Hypothalamus (tissue), 51 donors: ENCODE measurements at places on chromosomes 1 and 21.

GRCh38 chr1:229409616-229410369, 24.1 kb downstream of the ACTA1 start:
- DNase-seq, result no peak

GRCh38 chr1:239803781-239804180, 287.9 kb upstream of the FMN2 start:
- DNase-seq, result no peak

DNA sequence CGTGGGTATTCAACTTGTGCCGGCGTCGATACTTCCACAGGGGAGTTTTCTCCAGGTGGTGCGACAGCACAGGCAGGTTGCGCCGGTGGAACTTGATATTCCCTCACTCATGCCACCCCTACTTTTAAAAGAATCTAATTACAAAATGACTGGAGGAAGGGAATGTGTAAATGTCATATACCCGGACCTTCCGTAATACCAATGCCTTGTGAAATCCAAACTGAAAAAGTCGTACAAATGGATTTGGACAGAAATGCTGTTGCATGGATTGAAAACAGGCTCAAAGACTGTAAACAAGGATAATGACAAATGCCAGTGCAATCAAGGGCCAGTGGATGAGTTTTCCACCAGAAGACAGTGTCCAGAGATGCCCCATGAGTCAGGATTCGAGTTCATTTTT, 235.3 kb upstream of the USP25 start:
- DNase-seq, result no peak

DNA sequence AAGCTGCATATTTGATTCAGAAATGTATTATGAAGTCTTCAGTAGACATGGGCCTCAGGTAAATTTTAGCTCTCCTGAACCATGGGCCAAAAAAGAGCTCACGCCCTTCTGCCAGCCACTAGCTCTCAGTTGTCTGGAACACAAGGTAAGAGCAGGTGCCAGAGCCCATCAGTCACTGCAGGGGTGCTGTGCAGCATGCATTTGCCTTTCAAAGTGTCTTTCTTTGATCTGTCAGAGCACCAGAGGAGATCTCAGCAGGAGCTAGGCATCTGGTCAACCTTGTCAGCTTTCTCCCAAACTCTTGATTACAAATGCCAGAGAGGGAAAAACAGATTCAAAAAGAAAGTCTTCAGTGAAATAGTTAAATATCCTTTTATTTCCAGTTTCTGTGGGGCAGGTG, 332.3 kb downstream of the COL11A1 start:
- DNase-seq, result no peak

- peak; percentile 73 for DNase-seq
Measured at GRCh38 chr1:54547601-54548388, at the start of gene ACOT11. Gene ACOT11, plus strand, starts transcription at chr1:54548228. Its CDS starts 82 bp downstream, at chr1:54548310.

DNA sequence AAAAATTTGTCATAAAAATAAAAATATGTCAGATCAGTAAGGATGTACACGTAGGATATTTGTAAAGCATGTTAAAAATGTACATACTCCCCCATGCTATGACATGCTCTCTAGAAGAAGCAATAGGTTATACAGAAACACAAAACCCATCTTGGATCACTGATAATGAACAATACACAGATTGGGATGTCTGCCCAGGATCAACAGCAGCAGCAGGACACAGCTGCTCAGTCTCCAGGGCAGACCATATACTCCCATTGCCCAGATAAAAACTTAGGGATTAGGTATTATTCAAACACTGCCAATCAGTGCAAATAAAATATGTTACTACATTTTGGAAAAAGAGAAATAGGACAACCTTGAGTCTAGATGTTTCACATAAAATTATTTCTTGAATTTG, 39.0 kb downstream of the DAB1 start:
- DNase-seq, result no peak

- DNase-seq, result no peak
Measured at GRCh38 chr1:89939693-89940438, 55.0 kb upstream of the ZNF326 start.

DNA sequence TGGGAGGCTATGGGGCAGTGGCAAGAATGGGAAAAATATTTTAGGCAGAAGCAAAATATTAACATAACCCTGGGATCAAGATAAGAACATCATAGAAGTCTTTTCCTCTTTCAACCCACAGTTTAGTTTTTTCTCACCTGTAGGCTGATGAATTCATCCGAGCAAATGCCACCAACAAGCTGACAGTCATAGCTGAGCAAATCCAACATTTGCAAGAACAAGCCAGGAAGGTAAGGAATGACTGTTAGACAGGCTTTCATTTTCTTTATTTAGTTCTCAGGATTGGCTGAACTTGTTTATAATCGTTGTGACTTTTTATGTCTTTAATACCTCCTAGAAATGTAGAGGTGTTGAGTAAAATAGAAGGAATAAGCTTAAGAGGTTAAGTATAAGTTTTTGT, 6.4 kb downstream of the C1orf50 start:
- no peak for DNase-seq

DNA sequence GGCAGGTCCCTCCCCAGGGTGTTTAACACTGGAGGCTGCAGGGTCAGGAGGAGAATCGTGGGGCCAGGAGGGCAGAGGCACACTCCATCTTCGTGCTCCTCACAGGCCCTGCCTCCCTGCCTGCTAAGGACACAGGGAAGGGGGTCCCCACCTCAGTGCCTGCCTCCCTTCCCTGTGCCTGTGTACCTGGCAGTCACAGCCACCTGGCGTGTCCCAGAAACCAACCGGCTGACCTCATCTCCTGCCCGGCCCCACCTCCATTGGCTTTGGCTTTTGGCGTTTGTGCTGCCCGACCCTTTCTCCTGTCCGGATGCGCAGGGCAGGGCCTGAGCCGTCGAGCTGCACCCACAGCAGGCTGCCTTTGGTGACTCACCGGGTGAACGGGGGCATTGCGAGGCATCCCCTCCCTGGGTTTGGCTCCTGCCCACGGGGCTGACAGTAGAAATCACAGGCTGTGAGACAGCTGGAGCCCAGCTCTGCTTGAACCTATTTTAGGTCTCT, 623 bp upstream of the BGLAP start:
- no peak for DNase-seq

GRCh38 chr1:99808391-99809115, 41.6 kb upstream of the AGL start:
- DNase-seq, result no peak

DNA sequence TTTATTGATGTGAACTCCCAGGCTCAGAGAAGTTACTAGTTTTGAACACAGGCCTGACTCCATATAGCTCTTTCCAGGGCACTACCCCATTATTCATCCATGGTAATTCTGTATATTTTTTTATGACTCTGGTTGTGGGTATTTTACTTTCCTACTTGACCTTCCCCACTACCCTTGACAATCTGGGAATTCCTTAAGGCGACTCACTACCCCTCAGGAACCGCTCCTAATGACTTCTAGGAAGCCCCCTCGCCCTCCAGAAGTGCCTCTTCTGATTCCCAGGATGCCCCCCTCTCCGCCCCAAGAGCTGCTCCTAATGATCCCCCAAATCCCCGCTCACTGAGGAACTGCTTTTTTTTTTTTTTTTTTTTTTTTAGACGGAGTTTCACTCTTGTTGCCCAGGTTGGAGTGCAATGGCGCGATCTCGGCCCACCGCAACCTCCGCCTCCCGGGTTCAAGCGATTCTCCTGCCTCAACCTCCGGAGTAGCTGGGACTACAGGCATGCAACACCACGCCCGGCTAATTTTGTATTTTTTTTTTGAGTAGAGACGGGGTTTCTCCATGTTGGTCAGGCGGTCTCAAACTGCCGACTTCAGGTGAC, 972 bp upstream of the KDM4A start:
- no peak for DNase-seq

DNA sequence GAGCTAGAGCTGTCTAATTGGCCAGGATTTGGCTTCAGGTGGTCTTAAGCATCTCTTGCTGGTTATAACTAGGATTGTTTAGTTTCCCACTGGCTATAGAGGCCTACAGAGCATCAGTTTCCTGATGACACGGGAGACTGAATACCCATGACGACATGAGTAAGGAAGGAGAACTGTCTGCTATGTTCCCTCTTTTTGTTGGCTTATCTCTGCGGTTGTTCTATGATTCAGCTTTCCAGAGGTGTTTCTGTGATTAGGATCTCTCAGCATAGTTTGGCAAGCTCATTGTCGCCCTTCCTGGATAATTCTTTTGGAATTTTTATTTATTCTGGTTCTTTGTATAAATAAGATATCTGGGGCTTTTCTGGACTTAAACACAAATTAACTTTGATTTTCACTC, 163.4 kb downstream of the OLFM3 start:
- no peak for DNase-seq

DNA sequence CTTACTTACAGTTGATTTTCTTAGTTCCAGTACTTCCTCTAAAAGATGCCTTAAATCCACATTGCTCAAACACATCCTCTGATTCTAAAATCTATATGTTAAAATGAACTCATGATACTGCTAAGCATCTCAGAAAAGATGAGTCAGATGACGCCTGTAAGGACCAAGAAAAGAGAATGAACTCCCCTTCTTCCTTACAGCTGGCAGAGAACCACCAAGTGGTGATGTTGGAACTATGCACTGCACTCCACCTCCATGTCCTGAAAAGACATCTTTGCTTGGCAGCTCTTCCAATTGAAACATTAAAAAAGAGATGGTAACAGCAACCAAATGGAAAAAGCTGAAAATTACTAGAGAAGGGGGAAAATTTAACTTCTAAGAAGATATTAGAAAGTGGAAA, 648.8 kb downstream of the PTPRC start:
- no peak for DNase-seq

GRCh38 chr1:242011894-242012660, 13.2 kb upstream of the MAP1LC3C start:
- no peak for DNase-seq
